ENCODE measurements at places on chromosomes 2 and 18.

DNA sequence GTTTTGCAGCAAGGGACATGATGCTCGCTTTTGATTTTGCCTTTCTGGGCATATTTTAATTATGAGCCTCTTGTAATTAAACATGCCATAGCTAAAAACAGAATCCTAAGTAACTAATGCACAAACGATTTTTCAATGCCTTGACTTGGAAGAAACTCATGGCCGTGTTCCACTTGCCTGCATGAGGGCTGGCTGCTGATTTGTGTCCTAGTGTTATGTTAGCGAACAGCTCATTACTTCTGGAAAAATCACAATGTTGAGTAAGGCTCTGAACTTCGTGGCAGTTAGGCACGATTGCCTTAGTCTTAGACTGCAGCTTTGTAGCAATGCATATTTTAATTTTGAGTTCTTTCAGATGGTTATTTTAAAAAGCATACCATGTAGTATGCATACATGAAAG is 4.5 kb downstream of the THSD7B start:
- no peak for DNase-seq

DNA sequence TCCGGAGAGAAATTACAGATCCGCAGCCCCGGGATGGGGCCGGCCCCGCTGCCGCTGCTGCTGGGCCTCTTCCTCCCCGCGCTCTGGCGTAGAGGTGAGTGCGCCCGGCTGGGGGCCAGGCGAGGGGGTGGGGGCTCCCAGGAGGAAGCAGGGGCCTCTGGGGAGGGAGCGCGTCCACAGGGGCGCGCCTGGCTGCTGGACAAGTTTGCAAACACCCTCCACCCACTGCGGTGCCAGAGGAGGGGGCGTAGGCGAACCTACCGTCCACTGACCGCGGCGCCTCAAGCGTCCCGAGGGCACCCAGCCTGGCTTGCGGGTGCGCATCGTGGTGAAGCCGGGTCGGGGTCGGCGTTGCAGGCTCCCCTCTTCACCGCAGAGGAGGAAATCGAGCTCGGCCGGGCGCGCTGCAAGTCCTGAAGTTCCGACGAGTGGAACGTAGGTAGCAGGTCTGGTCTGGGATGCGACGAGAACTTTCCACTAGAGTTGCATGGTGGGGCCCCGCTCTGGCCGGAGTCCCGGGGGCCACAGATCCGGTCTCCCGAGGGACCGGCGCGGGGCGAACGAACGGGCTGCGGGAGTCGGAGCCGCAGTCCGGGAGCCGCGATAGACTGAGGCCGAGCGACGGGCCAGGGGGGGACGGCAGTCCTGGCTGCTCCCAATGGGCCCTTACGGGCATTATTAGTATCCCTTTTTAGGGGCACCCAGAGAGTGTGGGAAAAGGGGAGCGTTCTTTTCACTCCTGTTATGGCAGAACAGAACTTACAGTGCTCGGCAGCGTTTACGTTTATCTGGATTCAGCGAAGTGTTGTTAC is 502 bp downstream of the MERTK start:
- no peak for DNase-seq

DNA sequence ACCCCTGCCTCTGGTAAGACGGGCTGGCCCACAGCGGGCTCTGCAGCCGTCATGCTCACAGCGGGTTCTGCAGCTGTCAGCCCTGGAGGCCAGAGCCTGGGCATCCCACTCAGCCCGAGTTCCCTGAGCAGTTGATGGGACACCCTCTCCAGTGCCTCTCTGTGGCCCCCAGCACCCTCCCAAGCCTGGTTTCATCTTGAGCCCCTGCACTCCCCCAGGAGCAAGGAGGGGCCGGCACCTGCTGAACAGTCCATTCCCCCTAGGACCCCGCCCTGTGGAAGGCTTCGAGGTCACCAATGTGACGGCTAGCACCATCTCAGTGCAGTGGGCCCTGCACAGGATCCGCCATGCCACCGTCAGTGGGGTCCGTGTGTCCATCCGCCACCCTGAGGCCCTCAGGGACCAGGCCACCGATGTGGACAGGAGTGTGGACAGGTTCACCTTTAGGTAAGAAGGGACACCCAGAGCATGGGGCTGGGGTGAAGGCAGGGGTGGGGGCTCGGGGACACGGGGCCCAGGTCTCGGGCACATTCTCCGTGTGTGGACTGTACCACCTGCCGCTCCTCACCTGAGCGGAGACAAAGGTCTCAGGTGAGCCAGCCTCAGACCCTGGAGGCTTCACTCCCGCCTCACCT is 34.5 kb downstream of the MTERF4 start:
- DNase-seq: no peak

DNA sequence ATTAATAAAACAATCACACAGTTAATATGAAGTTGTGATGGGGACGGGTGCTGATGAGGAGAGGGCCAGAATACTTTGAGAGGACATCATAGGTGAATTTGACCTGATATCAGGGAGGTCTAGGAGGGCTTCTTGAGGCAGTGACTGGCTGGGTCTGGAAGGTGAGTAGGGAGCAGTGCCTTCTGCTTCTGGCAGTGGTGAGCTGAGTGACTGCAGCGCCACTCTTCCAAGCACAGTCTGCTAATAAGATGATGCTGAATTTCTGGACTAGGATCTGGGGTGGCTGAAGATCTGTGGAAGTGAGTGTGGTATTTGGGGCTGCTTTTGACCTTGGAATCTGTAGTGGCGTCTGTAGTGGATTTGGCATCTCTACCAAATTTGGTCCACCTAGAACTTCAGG is 5.5 kb downstream of the DGKD start:
- DNase-seq: no peak

DNA sequence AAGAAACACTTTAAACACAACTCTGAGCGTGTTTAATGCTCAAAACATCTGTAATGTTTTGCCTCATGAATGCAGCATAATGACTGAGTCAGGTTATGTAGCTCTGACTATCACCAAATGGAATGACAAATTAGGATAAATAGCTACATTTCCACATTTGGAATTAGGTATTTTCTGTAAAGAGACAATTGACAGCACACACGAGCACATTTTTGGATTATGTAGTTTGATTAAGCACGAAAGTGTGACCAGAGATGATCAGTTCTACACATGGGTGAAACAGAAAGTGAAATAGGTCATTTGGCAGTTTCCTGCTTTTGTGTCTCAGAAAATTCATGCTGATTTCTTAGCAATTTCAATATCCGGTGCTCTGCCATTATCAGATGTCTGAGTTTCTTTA is 29.0 kb downstream of the LPIN1 start:
- DNase-seq: no peak

GRCh38 chr2:169721016-169721415 is 12.6 kb upstream of the KLHL23 start:
- no peak for DNase-seq
